ENCODE measurements at places on chromosomes 6 and 20. TPM values are rescaled to one million over a fixed set of nuclear protein-coding genes. Genes with fewer than 3 reads are reported as not detected.

DNA sequence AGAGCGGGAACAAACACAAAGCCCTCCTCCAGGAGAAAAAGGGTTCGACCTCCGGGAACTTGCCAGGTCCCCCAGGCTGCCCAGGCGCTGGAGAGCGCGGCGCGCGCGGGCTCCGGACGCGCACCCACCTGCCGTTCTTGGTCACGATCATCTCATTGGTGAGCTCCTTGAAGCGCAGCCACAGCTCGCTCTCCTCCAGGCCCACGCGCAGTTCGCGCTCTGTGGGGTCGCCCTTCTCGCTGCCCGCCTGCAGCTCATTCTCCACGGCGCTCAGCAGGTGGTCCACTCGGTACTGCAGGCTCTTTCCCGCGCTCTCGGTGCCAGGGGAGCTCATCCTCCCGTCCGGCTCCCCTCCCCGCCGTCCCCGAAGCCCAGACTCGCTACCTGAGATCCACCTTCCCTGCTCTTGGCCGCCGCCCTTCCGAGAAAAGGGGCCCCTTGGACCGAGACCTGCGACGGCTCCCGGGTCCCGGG lies 356 bp downstream of the TBXT start:
- DNase-seq = no peak

DEFB124 gene
- total RNA-seq = not detected

DNA sequence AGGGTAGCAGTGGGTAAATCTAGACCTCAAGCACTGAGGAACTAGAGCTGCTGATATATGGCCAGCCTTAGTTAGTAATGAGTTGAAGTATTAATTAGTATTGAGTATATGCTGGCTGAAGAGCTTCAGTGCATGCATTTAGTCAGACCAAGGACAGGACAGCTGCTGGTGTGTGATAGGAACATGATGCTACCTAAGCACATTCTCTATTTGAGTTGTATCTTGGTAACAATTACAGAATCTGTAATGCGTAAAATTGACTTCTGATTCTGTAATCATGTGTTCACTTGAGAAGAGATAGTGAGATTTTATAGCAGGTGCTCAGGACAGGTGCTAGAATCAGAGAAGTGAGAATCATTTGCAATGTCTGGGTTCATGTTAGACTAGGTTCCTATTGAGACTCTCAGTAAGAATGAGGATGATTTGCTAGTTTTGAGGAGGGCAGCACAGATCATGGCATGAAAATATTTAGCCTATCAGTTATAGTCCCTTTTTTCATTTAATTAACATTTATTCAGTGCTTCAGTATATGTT lies 369.4 kb upstream of the HS3ST5 start:
- no peak for DNase-seq

MMP24 gene
- 0.23 TPM for total RNA-seq

SLC44A4 gene
- not detected for total RNA-seq

DNA sequence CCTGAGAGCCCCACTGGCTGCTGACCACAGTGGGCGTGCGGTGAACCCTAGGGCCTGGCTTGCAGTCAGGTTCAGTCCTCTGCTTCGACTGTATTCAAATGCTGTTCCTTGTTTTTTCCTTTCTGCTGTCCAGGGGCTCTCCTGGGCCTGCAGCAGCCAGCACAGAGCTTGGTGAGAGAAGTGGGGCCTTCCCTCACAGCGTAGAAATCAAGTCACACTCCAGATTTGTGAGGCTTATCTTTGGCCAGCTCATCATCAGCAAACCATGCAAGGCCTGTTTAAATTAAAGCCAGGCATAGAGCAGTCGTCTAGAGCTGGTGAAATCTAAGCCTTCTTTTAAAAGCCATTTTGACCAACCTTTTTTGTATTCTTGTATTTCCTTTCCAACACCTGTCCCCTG lies 8.4 kb downstream of the FAM120B start:
- no peak for DNase-seq

- no peak for DNase-seq
These were observed 23.9 kb downstream of the RNF217 start for GRCh38 chr6:124986164-124986563.

Data from HT1080 (cell line).